ENCODE measurements at places on chromosomes 1 and 21.

DNA sequence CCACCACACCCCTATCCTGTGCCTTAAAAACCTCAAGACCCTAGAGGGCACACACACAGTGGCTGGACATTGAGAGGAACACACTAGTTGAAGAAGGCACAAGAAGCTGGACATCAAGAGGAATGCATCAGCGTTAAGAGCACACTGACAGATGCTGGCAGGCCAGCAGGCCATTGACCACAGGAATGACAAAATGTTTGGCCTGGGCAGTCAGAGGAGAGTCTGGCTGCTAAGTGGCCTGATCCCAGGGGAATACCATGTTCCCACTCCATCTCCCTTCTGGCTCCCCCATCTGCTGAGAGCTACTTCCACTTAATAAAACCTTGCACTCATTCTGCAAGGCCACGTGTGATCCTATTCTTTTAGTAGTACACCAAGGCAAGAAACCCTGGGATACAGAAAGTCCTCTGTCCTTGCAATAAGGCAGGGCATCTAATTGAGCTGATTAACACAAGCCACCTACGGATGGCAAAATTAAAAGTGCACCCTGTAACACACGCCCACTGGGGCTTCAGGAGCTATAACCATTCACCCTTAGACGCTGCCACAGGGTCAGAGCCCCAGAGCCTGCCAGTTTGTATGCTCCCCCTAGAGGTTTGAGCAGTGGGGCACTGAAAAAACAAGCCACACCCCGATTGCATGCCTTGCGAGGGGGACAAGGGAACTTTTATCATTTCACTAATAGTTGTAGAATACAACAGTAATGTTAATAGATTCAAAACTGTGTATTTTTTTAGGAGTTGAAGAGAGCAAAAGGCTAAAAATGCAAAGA lies 1216.1 kb upstream of the NCAM2 start:
- DNase-seq, result no peak

DNA sequence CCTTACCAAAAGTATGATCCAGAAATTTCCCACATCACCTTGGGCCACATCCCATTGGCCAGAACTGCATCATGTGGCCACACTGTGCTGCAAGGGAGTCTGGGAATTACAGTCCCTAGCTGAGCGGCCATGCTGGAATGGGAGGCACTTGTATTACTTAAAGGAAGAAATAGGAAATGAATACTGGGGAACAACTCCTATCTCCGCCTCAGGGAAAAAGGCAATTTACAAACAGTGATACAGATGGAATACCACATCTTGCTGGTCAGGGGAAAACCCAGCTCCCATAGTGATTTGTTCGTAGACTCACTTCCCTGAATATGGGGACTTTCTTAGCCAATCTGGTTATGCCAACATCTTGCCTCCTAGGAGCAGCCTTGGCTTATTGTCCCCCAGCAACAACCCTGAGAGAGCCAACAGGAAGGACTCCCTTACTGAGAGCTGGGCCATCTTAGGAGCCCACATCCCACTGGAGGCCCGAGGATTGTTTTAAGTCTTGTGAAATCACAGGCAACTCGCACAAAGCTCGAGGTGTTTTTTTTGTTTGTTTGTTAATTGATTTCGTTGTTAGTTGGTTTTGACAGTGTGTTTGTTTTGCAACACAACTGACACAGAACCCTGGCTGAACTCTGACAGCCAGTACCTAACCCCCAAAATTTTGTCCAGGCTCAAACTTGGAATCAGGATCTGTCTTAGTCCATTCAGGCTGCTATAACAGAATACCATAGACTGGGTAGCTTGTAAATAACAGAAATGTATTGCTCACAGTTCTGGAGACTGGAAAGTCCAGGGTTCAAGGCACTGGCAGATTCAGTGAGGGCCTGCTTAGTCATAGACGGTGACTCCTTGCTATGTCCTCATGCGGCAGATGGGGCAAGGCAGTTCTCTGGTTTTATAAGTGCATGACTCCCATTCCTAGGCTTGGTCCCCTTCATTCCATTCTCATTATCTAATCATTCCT lies 14.9 kb downstream of the CDA start:
- DNase-seq, result peak; percentile 82

DNA sequence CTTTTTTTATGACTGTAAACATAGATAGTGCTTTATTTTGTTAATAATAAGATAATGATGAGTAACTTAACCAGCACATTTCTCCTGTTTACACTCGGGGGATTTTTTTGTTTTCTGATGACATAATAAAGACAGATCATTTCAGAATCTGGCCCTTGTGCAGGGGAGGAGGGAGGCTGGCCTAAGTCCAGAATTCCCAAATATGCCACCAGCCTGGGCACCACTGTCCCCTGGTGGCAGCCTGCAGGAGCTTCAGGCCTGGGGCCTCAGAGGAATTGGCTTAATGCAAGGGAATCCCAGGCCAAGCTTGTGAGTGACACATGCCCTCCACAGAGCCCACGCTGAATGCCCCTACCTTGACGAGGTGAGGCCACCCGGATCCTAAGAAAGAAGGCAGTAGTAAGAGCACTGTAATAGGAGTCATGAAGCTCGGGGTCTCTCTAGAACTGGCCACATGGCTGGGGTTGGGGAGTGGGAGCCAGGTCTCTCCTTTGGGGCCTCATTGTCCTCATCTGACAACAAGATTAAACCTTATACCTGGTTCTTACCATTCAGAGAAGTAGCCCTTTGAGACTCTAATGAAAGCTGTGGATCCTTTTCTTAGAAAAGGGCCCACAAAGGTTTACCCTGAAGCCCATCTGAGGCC lies 24.1 kb downstream of the ETNK2 start:
- DNase-seq, result peak; percentile 52

DNA sequence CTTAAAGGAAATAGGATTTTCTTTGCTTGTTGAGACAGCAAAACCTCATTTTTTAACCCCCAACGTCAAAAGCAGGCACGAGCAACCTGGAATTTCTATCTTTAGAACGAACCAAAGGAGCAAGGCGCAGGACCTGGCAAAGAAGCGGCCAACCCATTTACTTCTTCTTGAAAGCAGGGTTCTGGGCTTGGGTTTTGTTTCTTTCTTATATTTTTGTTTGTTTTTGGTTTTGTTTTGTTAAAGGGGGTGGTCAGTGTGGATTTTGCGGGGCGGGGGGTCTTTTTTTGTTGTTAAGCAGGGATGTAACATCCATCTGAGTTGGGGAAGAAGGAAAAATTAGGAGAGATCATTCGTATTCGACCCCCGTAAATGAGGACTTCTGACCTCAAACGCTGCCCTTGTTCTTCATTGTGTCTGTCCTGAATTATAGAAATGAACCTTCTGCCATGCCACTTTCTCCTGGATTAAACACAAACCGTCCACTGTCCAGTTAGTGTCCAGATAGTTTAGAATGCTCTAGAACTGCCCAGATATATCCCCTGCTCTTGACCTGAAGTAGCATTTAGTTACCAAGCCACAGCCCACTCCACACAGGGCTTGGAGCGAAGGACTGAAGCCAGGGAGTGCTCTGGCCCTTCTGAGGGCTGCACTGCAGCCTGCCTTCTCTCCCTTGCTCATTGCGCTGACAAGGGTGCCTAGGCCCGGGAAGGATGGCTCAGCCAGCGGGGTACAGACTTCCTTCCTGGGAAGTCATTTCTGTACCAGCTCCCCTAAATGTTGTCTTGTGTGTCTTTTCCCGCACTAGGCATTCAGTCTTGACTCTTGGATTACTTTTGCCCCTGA lies 909 bp upstream of the APP start:
- DNase-seq, result no peak

GRCh38 chr1:94258873-94259331 lies 21.5 kb upstream of the ARHGAP29 start:
- DNase-seq, result peak; percentile 88

DNA sequence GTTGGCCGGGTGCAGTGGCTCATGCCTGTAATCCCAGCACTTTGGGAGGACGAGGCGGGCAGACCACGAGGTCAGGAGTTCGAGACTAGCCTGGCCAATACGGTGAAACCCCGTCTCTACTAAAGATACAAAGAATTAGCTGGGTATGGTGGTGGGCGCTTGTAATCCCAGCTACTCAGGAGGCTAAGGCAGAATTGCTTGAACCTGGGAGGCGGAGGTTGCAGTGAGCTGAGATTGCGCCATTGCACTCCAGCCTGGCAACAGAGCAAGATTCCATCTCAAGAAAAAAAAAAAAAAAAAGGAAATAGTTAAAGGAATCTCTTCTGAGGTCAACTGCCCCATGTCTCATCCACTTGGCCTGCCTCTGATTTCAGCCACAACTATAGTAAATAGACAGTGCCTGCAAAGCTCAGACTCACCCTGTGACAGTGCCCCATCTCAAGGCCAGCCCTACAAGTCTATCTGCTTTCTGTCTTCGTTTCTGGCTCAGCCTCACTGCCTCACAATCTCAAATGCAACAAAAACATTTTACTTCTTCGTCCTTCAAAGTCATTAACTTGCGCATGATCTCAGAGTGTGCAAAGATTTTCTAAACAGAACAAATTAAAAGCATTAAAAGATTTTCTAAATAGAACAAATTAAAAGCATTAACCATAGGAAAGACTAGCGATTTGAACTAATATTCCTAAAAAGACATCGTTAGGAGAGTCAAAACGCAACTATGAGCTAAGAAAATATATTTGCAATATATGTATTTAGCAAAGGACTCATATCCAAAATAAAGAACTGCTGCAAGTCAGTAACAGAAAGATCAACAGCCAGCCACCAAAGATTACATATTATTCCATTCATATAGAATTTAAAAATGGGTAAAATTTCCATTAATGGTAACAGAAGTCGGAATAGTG lies 65.0 kb upstream of the PRDX6 start:
- peak; percentile 80 for DNase-seq

DNA sequence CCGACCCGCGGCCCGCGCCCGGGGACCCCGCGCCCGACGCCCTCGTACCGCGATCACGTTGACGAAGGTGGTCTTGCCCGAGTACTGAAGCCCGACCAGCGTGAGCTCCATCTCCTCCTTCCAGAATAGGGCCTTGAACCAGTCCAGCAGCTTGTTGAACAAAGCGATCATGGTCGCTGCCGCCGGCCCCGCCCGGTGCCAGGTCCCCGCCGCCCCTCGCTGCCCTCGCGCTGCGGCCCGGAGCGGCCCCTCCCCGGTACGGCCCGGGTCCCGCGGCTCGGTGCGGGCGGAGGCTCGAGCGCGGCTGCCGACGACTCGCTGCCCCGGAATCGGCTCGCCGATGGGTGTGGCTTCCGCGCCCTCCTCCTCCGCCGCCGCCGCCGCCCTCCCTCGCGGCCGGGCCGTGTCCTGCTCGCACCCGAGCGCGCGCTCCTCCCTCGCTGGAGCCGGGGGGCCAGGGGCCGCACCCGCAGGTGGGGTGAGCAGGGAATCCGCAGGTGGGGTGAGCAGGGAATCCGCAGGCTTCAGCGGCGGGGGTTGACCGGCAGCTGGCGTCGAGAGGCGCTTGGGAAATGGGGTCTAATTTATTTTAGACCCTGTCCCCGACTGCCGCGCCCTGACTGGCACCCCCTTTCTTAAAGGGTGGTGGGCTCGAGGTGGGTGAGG lies at the start of gene ARL8A:
ARL8A (minus strand) TSS at position 336 of the 666 bp plus-strand sequence; CDS start at position 171, 165 bp downstream.
- DNase-seq, result no peak

- DNase-seq, result no peak
These were observed 276.7 kb downstream of the ZP4 start for GRCh38 chr1:237613984-237614383.

GRCh38 chr1:204445860-204446412 lies 34.3 kb upstream of the PPP1R15B start:
- no peak for DNase-seq

- no peak for DNase-seq
These were observed 19.5 kb downstream of the SLC30A1 start for GRCh38 chr1:211559222-211560010.

GRCh38 chr1:77882411-77882810 lies 6.0 kb upstream of the NEXN start:
- DNase-seq, result no peak

DNA sequence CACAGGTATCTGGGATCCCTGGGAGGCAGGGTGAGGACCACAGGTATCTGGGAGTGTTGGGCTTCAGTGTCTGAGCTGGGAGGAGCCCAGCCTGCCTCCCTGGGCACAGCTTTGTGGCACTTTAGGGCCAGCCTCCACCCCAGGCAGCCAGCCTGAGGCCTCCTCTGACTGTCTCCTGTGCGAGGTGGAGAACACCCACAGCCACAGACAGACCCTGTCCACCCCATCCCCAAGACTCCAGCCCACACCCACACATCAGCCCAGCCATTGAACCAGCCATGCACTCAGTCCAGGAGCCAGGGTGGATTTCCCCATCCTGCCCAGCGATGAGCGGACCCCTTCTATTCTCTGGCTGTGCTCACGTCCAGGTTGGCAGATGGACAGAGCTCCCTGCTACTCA lies 21.8 kb upstream of the TNFRSF1B start:
- no peak for DNase-seq

Measured in AG09309 (cell line).